Neuronal stem cell (in vitro differentiated cells): ENCODE measurements at places on chromosomes 4 and X.

DNA sequence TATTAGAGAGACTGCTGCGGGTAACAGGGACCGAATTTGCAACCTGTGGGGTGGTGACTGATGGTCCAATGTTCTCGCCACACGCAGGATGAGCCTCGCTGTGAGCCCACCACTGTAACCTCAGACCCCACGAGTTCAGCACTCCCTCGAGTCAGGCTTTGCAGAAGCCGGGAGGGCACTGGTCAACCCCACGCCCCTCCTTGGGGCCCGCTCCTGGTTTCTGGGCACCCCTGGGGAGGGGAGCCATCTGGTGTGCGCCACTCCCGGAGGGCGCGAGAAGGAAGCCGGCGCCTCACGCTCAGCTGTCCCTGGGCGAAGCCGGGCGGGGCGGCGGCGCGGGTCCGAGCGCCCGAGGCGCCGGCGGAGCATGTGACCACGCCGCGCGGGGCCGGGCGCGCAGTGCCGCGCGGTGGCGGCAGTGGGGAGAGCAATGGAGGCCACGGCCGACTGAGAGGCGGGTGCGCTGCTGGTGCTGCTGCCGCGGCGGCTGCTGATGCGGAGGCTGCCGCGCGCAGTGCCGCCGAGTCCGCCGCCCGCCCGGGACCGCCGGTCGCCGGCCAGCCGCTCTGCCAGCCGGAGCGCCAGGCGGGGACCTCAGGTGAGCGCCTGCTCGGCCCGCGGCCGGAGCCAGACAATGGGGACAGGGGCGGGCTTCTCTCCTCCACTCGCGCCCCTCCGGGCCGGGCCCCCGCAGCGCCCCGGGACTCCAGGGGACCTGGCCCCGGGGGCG lies 100.1 kb downstream of the CEP135 start:
- DNase-seq, result peak; percentile 73

DNA sequence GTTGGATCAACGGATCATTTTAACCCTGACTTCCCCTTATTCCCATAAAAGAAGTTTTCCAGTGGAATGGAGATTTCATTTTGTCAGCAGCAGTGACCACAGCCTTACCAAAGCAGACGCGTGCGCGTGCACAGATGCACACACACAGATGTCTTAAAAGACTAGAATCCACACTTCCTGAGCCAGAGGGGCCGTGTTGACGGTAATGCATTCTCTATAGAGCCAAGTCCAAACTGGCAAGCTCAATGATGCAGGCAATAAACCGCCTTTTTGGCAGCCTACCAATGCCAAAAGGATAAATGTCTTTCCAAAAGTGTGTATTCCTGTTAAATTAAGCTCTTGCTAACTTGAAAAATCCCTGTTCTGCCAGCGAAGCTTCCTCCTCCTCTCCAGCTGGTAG lies 18.8 kb upstream of the CLDN34 start:
- no peak for DNase-seq

DNA sequence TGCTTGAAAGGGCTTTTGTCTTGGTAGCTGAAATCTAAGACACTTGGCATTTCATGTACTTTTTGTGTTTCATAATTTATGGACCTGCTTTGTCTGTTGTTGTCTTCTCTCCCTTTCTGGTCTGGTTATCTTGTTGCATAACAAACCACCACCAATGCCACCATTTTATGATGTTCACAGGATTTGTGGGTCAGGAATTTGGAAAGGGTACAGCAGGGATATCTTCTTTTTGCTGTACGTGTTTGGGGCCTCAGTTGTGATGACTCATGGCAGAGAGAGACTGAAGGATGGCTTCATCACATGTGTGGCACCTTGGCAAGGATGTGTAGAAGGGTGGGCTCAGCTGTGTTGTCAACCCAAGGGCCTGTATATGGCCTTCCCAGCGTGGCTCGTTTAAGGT lies 35.2 kb downstream of the KDM6A start:
- DNase-seq, result no peak

GRCh38 chrX:86171366-86171765 lies 23.1 kb downstream of the DACH2 start:
- no peak for DNase-seq

DNA sequence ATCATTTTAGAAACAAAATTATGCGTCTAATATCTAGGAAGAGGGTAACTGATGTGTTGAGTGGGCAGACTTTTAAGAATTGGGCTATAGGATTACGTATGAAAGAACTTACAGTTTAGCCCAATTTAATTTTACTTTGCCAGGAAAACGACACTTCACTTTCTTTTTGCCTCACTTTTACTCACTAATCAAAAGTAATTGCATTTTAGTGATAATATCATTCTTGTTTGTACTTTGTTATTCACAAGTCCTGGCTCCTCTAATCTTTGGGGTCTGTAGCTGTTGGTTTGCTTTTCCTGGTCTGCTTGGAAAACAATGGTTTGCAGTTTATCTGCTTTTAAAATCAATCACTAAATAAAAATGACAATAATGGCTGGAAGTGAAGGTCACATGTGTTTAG lies 2.9 kb upstream of the ARX start:
- no peak for DNase-seq

DNA sequence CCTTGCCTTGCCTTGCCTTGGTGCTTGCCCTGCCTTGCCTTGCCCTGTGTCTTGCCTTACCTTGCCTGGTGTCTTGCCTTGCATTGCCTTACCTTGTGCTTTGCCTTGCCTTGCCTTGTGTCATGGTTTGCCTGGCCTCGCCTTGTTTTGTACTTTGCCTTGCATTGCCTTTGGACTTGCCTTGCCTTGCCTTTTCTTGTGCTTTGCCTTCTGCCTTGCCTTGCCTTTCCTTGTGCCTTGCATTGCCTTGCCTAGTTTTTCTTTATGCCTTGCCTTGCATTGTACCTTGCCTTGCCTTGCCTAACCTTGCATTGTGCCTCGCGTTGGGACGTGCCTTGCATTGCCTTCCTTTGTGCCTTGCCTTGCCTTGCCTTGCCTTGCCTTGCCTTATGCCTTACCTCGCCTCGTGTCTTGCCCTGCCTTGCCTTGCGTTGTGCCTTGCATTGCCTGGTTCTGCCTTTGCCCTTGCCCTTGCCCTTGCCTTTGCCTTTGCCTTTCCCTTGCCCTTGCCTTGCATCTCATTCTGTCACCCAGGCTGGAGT lies 82.8 kb downstream of the TAB3 start:
- no peak for DNase-seq

GRCh38 chrX:107298276-107298675 lies 91.9 kb downstream of the DNAAF6 start:
- DNase-seq, result no peak

- DNase-seq, result no peak
These were observed 78.7 kb downstream of the GALNT7 start for GRCh38 chr4:173247321-173247720.

DNA sequence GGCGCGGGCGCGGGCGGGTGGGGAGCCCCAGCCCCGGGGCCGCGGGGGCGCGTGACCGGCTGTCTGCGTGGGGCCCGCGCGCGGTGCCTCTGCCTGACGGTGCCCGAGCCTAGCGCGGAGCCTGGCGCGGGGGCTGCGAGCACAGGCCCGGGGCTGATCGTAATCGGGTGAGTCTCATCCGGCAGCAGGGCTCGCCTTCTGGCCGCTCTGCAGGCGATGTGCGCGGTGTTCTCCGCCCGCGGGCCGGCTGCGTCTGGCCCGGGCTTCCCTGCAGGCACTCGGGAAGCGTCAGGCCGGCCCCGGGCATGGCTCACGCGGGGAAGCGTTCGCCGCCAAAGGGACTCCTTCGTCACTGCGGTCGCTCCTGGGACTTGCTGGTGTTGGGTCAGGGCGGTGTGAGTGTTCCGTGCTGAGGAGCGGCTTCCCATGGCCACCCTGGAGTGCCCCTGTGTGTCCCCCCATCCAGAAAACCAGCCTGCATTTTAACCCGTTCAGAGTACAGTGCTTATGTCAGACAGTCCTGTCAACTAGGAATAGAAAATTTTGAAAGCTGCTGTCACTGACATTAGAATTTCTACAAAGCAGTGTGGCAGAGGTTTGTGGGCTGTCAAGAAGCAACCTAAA lies 40.6 kb downstream of the FAM149A start:
- DNase-seq, result peak; percentile 45

- no peak for DNase-seq
These were observed 79.3 kb upstream of the DYNLT3 start for GRCh38 chrX:37926700-37927099.

- no peak for DNase-seq
These were observed 230.8 kb upstream of the AGTR2 start for GRCh38 chrX:115939636-115940160.

GRCh38 chr4:168843635-168844034 lies 166.4 kb downstream of the CBR4 start:
- no peak for DNase-seq

DNA sequence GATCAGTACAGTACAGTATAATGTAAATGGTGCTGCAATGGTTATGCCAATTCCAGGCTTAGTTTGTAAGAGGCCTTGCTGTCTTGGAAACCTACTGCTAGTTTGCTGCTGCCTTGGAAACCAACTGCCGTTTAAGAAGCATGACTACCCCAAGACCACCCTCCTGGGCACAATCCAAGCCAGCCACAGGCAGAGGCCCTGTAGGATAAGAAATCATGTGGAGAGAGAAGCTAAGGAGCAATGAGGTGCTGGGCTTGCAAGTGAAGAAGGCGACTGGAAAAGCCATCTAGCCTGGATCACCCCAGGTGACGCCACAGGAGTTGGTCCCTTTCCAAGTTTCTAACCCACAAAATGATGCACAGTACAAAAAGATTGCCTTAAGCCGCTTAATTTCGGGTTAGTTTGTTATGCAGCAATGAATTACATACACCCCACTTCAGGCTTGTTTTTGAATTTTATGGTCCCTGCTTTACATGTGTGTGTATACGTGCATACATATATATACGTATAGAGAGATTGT lies 16.9 kb downstream of the ZFP42 start:
- DNase-seq, result no peak

- DNase-seq, result no peak
These were observed 131.6 kb downstream of the ZNF330 start for GRCh38 chr4:141352331-141352730.

DNA sequence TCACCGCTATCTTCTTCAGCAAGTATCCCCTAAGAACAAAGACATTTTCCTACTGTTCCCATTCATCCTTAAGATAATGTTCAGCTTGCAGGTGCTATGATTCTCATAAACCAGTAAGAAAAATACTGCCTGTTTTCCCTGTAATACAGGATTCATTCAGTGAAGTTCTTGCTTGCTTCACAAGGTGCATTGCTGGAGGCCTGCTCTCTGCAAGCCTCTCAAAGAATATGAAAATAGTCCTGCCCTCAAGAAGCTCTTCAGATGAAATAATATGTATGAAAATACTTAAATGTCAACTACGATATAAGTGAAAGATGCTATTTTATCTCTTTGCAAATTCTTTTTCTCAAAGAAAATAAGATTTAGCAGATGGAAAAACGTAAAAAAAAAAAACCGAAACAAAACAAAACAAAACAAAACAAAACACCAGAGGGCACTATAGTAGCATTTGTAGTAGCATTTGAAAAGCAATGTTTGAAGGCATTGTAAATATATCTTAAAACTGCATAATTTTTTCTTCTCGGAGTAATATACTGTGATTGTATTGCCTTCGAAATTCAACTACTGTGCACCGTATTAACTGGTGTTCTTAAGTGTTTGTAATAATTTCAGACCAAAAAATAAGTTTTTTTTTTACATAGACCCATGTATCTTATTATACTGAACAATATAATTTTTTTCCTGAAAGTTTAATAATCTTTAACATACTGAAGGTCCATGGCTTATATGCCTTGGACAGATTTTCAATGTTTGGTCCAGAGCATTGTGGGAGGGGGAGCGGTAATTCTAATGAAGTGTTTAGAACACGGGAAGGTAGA lies 26.0 kb downstream of the ADH4 start:
- no peak for DNase-seq

DNA sequence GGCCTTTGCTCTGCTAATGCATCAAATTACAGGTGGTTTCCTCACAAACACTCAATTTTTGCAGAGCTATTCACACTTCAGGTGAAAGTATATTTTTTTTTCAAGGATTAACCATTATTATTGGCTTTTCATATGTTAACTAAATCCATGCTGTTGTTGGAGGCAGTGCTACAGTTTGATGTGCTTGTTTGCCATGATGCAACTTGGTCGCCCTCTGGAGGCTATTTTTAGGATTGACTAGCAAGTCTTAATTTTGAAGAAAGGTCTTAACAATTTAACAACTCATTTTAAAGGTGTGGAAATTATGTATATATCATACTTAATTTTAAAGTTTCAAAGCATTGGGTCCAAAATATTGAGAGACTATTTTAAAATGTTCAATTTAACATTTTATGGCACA lies 168.8 kb upstream of the FAM47A start:
- DNase-seq, result peak; percentile 2

DNA sequence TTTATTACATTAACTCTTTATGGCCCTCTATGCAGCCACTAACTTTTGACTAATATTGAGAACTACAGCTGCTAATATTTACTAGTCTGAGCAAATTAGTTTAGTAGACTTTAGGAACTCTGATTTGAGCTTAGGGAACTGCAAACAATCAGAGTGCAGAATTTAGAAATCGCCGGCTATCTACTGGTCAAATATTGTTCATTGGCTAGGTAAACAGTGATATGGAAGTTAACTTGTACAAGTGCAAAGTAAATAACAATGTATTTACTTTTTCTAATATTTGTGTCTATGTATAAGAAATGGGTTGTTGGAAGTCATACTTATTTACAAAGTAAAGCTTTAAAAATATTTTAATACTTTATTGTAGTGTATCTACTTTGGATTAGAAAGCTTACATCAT lies 279.6 kb downstream of the CFAP299 start:
- DNase-seq, result no peak

- DNase-seq, result no peak
These were observed 569 bp downstream of the DCK start for GRCh38 chr4:70994069-70994366.

- no peak for DNase-seq
These were observed 7.6 kb downstream of the UBE2D3 start for GRCh38 chr4:102819588-102820365.

DNA sequence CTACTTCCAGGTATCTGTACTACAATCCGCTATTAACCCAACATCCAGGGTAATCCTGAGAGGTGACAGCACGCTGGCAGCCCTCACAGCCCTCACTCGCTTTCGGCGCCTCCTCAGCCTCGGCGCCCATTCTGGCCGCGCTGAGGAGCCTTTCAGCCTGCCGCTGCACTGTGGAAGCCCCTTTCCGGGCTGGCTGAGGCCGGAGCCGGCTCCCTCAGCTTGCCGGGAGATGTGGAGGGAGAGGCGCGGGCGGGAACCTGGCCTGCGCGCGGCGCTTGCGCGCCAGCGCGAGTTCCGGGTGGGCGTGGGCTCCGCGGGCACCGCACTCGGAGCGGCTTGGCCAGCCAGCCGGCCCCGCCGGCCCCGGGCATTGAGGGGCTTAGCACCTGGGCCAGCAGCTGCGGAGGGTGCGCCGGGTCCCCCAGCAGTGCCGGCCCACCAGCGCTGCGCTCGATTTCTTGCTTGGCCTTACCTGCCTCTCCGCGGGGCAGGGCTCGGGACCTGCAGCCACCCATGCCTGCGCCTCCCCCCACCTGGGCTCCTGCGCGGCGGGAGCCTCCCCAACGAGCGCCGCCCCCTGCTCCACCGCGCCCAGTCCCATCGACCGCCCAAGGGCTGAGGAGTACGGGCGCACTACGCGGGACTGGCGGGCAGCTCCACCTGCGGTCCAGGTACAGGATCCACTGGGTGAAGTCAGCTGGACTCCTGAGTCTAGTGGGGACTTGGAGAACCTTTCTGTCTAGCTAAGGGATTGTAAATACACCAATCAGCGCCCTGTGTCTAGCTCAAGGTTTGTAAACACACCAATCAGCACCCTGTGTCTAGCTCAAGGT lies 87.3 kb downstream of the PRSS12 start:
- no peak for DNase-seq

- no peak for DNase-seq
These were observed 9.3 kb upstream of the PRMT9 start for GRCh38 chr4:147693218-147693617.
